ENCODE measurements at places on chromosomes 5 and 9. TPM values are rescaled to one million over a fixed set of nuclear protein-coding genes. Genes with fewer than 3 reads are reported as not detected.
A peak's percentile ranks its signal among the peaks of the same experiment; 100 is the strongest.

- DNase-seq = no peak
Observed at GRCh38 chr9:15182101-15182551, 124.9 kb downstream of the TTC39B start.

GRCh38 chr5:87147441-87147840 lies 120.2 kb upstream of the RASA1 start:
- no peak for DNase-seq

- DNase-seq = peak; percentile 78
Observed at GRCh38 chr5:128815201-128815600, 150.1 kb upstream of the SLC27A6 start.

GRCh38 chr9:21688108-21689102 lies 114.0 kb upstream of the MTAP start:
- no peak for DNase-seq

DNA sequence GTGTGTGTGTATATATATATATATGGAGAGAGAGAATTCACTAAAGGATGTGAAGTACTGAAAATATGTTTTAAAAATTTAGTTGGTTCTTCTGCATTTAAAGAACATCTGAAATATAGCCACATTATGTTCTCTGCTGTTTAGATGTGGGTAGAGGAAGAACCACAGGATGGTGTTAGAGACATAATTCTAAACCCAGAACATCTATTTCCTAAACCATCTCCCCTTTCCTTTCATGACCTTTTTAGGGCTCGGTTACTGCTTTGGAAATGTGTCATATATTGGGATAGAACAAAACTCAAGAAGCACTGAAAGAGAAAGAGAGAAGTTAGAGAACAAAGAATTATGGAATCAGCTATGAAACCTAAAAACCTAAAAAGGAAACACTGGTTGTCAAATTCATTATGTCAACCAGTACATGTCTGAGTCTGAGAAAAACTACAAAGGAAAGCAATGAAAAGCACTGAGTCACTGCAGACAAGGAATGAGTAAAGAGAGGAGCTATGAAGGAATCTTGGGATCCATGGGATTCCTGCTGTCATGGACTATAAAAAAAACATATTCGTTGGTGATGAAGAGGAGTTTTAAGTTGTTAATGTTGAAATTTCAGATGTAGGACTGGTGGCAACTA lies 28.4 kb downstream of the SLC12A2 start:
- DNase-seq = no peak

DNA sequence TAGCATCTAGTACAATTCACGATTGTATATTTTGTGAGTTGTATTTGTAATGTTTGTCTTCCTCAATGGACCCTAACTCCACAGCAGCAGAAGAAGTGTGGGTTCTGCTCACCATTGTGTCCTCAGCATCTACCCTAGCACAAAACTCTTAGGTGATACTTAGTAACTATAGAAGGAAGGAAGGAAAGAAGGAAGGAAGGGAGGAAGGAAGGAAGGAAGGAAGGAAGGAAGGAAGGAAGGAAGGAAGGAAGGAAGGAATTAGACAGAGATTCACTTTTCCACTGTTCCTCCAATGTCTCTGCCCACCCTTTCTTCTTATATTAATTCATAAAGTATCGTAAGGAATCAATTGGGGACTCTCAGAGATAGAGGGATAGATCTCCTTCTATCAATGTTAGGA lies 288.2 kb downstream of the NFIB start:
- DNase-seq = no peak

GRCh38 chr5:147565524-147565923 lies 55.7 kb upstream of the DPYSL3 start:
- DNase-seq = no peak

DNA sequence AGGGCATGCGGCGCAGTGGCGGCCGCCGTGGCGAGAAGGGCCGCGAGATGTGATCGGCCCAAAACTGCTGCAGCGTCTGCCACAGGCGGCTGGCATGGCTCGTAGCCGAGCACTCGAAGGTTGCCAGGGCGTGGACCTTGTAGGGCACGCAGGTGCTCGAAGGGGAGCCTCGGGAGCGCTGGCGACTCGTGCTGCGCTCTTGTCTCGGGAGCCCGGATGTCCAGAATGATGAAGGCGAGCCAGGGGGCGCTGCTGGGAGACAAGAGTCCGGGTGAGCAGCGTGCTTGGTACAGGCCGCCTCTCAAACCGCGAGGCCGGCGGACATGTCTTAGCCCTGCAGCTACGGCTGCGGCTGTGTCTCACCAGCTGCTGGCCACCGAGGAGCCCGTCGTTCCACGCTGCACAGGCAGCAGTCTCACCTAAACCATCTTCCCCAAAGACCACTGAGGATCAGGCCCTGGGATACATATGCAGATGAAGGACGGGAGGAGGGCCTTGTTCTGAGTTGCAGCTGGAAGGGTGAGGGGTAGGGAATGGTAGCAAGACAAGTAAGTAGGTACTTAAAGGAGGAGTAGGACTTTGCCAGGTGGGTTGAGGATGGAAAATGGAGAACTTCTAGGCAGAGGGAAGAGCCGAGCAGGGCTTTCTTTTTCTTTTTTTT lies 1.7 kb downstream of the CBY3 start:
- DNase-seq = peak; percentile 95

DNA sequence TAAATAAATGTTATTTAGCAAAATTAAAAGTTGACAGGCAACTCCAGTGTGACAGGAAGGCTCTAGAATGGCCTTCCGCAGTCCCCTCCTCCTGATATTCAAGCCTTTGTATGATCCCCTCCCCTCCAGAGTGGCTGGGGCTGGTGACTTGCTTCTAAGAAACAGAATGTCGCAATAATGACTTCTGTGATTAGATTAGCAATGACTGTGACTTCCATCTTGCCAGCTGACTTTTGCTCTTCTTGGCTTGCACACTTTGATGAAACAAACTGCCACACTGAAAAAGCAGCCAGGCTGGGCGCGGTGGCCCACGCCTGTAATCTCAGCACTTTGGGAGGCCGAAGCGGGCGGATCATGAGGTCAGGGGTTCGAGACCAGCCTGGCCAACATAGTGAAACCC lies 106.5 kb upstream of the LARP1 start:
- peak; percentile 24 for DNase-seq

DNA sequence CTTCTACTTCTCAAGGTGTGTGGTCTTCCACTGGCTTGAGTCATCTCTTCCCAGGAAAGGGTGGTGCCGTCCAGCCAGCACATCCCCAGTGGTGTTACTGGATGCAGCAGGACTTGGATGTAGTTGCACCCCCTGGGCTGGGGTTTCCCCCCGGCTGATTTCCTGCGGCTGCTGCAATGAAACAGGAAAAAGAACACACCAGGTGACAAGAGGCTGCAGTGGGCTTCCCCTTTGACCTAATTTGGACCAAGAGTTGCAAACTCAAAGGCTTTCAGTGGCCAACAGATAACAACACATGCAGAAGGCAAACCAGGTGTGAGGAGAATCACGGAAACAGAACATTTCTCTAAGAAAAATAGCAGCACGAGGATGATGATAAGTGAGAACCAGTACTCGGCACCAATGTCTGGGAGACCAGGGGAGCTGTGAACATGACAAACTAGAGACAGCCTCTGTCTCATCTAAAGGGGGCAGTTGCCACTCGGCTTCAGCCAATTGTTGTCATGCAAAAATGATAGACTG lies 83.7 kb downstream of the PDE6A start:
- peak; percentile 34 for DNase-seq

DNA sequence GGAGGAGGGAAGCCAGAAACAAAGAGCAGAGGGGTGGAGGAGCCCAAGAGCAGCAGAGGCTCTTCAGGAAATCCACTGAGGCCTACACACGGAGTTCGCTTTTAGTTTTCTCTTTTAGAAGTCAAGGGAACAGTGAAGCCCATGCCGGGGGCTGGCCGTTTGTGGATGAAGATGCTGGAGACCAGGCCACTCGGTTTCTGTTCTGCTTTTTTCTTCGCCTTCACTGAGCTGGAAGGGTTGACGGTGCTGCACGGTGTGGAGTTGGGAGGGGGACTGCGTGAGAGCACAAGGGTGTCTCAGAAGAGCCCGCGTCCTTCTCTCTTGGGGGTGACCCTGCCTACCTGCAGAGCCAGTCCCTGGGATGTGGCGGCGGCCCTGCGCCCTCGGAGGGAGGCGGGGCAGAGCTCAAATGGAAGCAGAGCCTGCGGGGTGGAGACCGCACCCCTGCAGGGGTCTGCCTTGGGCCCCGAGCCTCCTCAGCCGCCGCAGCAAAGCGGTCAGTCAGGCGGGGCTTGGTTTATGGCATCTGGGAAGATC lies 68.5 kb upstream of the CACNA1B start:
- DNase-seq = no peak

DNA sequence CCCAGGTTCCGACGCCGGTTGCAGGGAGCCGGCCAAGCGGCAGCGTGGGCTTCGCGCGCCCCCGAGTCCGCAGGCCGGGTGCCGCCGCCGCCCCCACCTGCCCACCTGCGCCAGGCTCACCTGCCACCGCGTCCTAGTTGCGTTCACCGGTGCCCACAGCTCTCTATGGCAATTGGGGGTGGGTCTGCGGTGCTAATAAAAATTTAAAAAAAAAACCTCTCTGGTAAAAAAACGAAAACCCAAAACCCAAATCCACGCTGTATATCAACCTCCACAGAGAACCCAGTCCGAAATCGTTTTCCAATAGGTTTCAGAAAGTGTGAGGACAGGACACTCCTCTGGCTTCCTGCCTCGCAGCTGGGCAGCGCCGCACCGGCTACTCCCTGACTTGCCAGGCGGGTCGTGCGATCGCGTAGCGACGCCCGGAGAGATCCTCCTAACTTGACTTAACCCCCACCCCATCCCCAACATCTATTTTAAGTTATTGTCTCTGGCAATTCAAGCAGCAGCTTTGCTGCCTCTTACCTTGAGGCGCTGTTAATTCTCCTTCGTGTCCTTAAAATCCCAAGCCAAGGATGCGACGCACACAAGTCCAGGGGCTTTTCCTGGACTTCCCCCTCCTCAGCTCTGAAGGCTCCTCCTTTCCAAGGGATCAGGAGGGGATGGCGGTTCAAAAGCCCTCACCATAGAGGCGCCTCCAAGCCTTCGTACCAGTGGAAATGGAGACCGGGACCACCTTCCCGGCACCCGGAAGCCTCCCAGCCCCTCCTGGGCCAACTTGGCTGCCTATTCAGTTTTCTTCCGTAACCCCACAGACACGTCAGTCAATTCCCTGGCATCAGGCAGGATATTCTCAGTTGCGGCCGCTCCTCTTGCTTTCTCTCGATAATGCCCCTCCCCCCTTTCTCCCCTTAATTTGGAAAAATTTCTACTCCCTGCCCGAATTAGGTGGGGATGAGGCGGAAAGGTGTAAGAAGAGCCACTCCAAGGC lies 1639.4 kb upstream of the C9orf72 start:
- DNase-seq = peak; percentile 65

GRCh38 chr5:158953929-158954534 lies 145.7 kb downstream of the EBF1 start:
- no peak for DNase-seq

DNA sequence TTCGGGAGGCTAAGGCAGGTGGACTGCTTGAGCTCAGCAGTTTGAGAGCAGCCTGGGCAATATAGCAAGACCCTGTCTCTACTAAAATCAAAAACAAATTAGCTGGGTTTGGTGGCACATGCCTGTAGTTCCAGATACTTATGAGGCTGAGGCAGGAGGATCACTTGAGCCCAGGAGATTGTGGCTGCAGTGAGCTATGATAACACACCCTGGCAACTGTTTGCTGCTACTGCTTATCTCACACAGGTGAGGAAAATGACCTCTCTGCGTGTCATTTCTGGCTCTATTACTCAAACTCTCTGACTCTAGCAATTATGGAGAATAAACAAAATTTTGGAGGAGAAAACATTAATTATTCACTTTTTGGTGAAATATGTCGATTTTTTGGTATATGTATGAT lies 45.3 kb upstream of the TMC1 start:
- no peak for DNase-seq

Gene ENTPD2
- 1.1 TPM for total RNA-seq

Gene SLC6A19
- total RNA-seq = not detected

Gene RAB3C
- total RNA-seq = 11.7 TPM

Gene HEMGN
- total RNA-seq = not detected

Gene GTF3C5
- 81.1 TPM for total RNA-seq

Gene KCNN2
- 24.7 TPM for total RNA-seq

Gene RBM22
- total RNA-seq = 30.7 TPM

Gene NFIB
- 2.6 TPM for total RNA-seq

Gene KIF20A
- 60.4 TPM for total RNA-seq

Gene ZNF608
- total RNA-seq = 39.7 TPM
